Fibroblast of skin of back (primary cell): ENCODE measurements at places on chromosomes 12 and 14.

GRCh38 chr12:51009056-51009440, 17.1 kb downstream of the SLC11A2 start:
- no peak for DNase-seq

GRCh38 chr14:44962334-44963043, 499 bp downstream of the TOGARAM1 start:
- DNase-seq = peak; percentile 32

DNA sequence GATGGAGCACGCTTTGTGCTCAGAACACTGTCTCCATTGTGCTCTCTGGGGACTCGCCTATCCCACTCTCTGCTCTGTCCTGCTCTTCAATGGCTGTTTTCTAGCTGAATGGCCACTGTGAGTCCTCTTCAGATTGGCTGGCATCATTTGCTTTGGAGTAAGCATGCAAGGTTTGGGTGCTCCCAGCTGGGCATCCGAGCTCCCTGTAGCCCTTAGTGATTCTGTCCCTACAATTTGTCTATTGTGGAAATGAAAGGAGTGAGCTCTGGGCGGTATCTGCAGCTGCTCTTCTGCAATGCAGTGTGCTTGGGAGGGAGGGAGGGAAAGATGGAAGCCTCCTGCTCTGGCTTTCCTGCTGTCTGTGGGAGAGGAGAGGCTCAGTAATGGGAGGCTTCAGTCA, 84.8 kb downstream of the SMOC1 start:
- DNase-seq = no peak

- peak; percentile 73 for DNase-seq
These were observed 142.8 kb upstream of the TMCC3 start for GRCh38 chr12:94793191-94793595.

- peak; percentile 27 for DNase-seq
These were observed 14.0 kb upstream of the RIPK3 start for GRCh38 chr14:24353559-24354481.

DNA sequence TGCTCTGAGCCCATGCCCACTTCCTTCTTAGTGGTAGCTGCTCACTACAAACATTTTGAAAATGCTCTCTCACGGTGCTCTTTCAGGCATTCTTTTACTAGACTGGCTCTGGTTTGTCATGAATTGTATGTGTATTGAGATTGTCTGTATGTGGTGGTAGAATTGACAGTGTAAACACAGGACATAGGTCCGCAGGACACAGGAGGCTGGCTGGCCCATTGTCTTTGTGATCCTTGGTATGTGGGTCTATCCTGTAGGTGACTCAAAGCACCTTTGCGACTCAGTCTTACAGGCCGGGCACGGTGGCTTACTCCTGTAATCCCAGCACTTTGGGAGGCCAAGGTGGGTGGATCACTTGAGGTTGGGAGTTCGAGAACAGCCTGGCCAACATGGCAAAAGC, 250.9 kb downstream of the C12orf75 start:
- DNase-seq = no peak

DNA sequence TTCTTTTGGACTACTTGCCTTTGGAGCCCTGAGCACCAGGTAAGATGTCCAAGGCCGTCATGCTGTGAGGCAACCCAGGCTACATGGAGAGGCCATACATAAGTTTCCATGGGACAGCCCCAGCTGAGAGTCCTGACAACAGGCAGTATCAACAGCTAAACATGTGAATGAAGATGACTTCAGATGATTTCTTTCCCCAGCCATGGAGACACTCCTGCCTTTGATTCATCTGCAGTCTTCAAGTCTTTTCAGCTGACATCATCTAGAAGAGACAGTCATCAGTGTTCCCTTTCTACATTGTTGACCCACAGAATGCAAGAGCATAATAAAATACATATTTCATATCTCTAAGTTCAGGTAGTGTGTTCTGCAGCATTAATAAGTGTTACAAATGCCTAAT, 398.7 kb downstream of the BTG1 start:
- DNase-seq = no peak

GRCh38 chr14:78073028-78073427, 97.1 kb upstream of the NRXN3 start:
- no peak for DNase-seq

DNA sequence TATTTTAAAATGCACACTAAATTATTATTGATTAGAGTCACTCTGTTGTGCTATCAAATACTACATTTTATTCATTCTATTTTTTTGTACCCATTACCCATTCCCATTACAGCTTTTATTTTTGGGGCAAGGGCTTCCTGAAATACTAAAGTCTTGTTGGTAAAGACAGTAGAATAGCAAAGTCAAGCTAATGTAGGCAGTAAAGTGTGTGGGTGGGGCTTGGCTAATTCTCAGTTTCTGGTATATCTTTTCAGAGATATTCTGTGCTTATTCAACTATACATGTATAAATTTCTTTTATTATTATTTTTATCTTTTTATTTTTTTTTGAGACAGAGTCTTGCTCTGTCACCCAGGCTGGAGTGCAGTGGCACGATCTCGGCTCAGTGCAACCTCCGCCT, 22.3 kb upstream of the PHC1 start:
- no peak for DNase-seq

DNA sequence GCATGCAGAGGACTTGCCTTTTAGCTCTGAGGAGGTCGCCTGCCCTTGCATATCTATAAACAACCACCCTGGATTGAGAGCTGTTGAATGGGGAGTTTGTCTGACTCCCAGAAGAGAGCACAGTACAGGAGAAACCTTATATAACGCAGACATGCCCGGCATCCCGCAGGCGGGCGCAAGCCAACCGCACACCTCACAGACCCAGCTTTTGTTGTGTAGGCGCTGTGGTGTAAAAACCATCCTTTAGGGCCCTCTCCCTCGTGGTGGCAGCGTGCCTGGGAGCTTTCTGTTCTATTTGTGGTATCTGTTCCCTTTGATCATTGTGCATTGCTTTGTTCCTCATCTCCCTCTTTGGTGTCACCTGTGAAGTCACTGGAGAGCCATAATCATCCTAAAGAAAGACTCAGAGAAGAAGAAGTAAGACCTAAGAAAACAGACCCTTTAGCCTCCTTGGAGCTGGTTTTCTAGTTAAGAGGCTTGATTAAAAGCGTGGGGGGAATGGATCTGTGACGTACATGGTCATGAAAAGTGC, 77.7 kb downstream of the ETV6 start:
- no peak for DNase-seq

GRCh38 chr12:100128512-100128908, 14.2 kb downstream of the BLTP3B start:
- peak; percentile 45 for DNase-seq

- DNase-seq = no peak
These were observed 119.9 kb downstream of the CACNA1C start for GRCh38 chr12:2172491-2173214.

DNA sequence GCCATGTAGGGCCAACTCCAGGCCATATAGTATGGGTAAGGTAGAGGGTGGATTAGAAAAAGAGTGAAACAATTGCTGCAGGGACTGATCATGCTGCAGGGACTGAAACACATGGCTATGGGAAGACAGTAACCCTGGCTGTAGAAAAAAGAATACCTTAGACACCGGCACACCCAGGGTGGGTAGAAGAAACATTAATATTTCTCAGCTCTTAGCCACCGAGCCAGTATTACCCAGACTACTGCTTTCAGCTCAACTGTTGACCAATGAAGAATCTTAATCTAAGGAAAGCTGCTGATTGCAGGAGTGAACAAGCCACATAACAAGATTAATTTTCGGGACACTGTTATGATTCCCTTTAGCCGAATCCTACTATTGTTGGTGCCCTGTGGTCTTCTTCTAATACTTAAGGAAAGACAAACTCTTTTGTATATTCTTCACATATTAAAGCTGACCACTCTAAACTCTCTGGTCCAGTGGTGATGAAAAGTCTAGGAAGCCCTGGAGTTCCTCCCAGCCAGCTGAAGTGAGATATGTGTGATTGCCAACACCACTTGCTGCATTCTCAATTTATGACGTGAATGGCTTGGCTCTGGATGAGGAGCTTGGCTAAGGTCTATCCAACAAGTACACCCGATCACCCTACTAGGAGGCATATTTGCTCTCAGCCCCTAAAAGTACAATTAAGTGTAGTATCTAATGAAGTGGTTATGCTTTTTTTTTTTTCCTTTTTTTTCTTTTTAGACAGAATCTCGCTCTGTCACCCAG, 69.2 kb downstream of the NOVA1 start:
- DNase-seq = no peak
